ENCODE measurements at places on chromosomes 4 and X. TPM values are rescaled to one million over a fixed set of nuclear protein-coding genes. Genes with fewer than 3 reads are reported as not detected.

Gene ADRA2C
- total RNA-seq: not detected

Gene TLR8
- not detected for total RNA-seq

Gene GYG2
- not detected for total RNA-seq

Gene SPATA18
- 0.27 TPM for total RNA-seq

Gene ANKRD37
- 20.3 TPM for total RNA-seq

Gene FHIP1A
- total RNA-seq: 0.39 TPM

- no peaks in the 10 kb centered on the region for H3K36me3 ChIP-seq
- peaks cover 7% of the 10 kb centered on the region for H3K27me3 ChIP-seq
- DNase-seq: no peak
- peaks cover 18% of the 10 kb centered on the region for H3K4me1 ChIP-seq
- no peak overlapping the region for H3K4me3 ChIP-seq
Measured at GRCh38 chr4:122146652-122147051, 5.5 kb upstream of the BLTP1 start.

GRCh38 chr4:8705161-8706145 is 112.9 kb downstream of the CPZ start:
- H3K36me3 ChIP-seq: no peaks in the 10 kb centered on the region
- no peaks in the 10 kb centered on the region for H3K27me3 ChIP-seq
- DNase-seq: no peak
- no peaks in the 10 kb centered on the region for H3K4me1 ChIP-seq
- H3K27ac ChIP-seq: no peak overlapping the region

GRCh38 chr4:69999420-69999819 is 3.7 kb downstream of the STATH start:
- no peak overlapping the region for H3K4me3 ChIP-seq
- H3K4me1 ChIP-seq: no peaks in the 10 kb centered on the region
- H3K27me3 ChIP-seq: no peaks in the 10 kb centered on the region
- DNase-seq: no peak
- no peaks in the 10 kb centered on the region for H3K36me3 ChIP-seq

DNA sequence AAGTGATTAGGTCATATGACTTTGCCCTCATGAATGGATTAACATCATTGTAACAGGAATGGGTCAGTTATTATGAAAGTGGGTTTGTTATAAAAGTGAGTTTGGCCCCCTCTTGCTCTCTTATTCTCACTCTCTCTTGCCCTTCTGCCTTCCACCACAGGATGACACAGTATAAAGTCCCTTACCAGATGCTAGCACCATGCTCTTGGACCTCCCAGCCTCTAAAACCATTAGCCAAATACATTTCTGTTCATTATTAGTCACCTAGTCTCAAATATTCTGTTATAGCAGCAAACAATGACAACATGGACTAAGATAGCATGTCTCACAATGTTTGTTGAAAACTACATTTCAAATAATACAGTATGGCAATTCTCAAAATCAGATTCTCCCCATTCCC is 59.7 kb downstream of the RWDD4 start:
- no peak overlapping the region for H3K4me3 ChIP-seq
- H3K36me3 ChIP-seq: no peaks in the 10 kb centered on the region
- DNase-seq: no peak

- no peaks in the 10 kb centered on the region for H3K36me3 ChIP-seq
- H3K4me1 ChIP-seq: no peaks in the 10 kb centered on the region
- no peak overlapping the region for H3K4me3 ChIP-seq
- peak; percentile 14 for DNase-seq
Measured at GRCh38 chr4:180828455-180829018, 1414.7 kb upstream of the TENM3 start.

DNA sequence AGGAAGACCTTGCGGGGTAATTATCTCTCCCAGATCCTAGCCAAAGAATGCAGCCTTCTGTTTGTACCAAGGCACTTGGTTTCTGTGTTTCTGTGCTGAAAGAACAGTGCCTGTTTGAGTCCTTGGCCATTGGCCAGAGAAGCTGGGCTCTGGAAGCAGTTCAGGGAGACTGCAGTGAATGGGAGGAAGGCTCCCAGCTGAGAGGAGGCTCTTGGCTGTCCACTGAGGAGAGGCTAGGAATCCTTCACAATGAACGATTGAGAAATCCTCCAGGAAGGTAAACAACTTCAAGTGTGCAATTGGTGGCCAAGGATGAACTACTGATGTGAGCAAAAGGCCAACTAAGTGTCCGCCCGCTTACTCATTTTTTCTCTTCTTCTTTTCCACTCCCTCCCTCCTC is 61.3 kb downstream of the HS3ST1 start:
- DNase-seq: no peak
- peaks cover 17% of the 10 kb centered on the region for H3K27me3 ChIP-seq
- H3K36me3 ChIP-seq: no peaks in the 10 kb centered on the region
- H3K4me1 ChIP-seq: no peaks in the 10 kb centered on the region
- no peak overlapping the region for H3K4me3 ChIP-seq

DNA sequence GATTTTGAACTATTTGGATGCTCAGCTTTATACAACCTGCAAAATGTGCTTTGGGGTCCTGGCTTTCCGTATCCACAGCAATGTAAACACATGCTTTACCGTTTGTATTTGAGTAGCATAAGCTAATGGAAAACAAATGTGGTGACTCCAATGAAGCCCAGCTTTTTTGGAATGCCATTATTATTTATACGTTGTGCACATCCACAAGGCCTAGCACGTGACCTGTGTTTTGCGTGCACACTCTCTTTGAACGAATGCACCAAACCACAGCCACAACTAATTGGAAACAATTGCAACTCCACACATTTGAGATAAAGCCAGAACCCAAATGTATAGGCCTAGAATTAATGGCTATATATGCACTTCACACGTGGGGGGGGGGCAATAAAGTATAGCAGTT is 189.5 kb upstream of the GPC4 start:
- no peak overlapping the region for H3K4me3 ChIP-seq
- no peaks in the 10 kb centered on the region for H3K27me3 ChIP-seq
- no peak overlapping the region for H3K27ac ChIP-seq
- no peaks in the 10 kb centered on the region for H3K36me3 ChIP-seq
- DNase-seq: no peak
- H3K4me1 ChIP-seq: no peaks in the 10 kb centered on the region

GRCh38 chr4:89549907-89550306 is 242.3 kb upstream of the GPRIN3 start:
- H3K27me3 ChIP-seq: peaks cover 4% of the 10 kb centered on the region
- H3K36me3 ChIP-seq: no peaks in the 10 kb centered on the region
- DNase-seq: no peak
- no peak overlapping the region for H3K4me3 ChIP-seq

DNA sequence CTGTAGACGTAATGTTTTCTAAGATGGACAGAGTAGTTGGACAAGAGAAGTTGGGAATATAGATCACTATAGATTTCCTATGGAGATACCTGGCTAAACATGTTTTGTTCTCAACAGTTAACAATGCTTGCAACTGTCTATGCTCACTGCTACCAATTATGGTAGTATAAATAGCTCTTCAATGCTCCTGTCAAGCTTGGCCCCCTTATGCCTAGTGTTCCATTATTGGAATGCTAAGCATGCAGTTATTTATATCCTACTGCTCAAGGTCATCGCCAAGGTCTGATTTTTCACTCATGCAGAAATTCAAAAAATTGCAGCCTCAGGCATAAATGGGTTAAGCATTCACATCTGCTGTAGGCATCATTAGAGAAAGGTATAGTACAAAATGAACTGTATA is 519.0 kb downstream of the IL15 start:
- peaks cover 61% of the 10 kb centered on the region for H3K36me3 ChIP-seq
- H3K4me3 ChIP-seq: no peak overlapping the region
- DNase-seq: no peak
- peaks cover 16% of the 10 kb centered on the region for H3K4me1 ChIP-seq
- no peak overlapping the region for H3K27ac ChIP-seq

DNA sequence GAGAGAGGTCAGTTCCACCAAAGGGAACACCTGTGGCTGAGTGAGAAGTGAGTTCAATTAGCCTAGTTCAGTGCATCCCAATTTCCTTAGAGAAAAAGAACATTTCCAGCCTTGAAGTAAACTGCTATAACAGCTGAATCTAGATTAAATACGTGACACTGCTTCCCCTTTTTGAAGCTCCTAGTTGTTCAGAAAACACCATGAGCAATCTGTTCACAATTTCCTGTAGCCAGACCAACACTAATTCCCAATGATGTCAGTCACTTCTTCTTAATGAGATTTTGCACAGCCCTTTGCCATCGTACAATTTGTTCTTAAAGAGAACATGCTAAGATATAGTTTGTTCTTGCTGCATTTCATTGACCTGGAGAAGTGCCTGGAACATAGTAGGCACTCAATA is 144.6 kb upstream of the EDNRA start:
- peaks cover 2% of the 10 kb centered on the region for H3K27me3 ChIP-seq
- no peak overlapping the region for H3K4me3 ChIP-seq
- no peaks in the 10 kb centered on the region for H3K36me3 ChIP-seq
- no peaks in the 10 kb centered on the region for H3K4me1 ChIP-seq

- no peak overlapping the region for H3K27ac ChIP-seq
- no peak overlapping the region for H3K4me3 ChIP-seq
- H3K4me1 ChIP-seq: peaks cover 32% of the 10 kb centered on the region
- H3K36me3 ChIP-seq: peaks cover 14% of the 10 kb centered on the region
Measured at GRCh38 chrX:46547857-46548256, 2.6 kb upstream of the ZNF674 start.

GRCh38 chrX:46917622-46918021 is 5.4 kb downstream of the JADE3 start:
- no peak overlapping the region for H3K27ac ChIP-seq
- H3K27me3 ChIP-seq: peaks cover 43% of the 10 kb centered on the region
- H3K4me1 ChIP-seq: peaks cover 10% of the 10 kb centered on the region
- peaks cover 2% of the 10 kb centered on the region for H3K36me3 ChIP-seq
- H3K4me3 ChIP-seq: no peak overlapping the region

Data from activated CD4-positive, alpha-beta T cell treated with anti-CD3 and anti-CD28 coated beads for 36 hours (primary cell).